ENCODE measurements at places on chromosomes 12 and 14.

- DNase-seq: no peak
Observed at GRCh38 chr14:47966076-47966810, 290.8 kb upstream of the MDGA2 start.

DNA sequence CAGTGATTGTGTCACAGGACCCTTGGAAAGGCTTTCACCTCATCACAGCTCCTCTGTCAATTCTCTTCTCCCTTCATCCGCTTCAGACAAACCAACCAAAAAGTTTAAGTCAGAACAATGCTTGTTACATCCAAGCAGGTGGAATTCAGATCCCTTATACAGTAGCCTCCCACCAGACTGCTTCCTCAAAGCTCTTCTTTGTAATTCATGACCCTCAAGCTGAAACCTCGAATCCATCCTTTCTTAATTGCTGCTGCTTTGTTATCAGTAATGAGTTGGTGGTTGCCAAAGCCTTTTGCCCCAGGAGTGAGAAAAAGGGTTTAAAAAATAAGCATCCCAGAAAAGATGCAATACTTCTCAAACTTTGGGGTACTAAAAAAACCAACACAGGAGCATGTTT lies 9.5 kb downstream of the BEST3 start:
- no peak for DNase-seq

DNA sequence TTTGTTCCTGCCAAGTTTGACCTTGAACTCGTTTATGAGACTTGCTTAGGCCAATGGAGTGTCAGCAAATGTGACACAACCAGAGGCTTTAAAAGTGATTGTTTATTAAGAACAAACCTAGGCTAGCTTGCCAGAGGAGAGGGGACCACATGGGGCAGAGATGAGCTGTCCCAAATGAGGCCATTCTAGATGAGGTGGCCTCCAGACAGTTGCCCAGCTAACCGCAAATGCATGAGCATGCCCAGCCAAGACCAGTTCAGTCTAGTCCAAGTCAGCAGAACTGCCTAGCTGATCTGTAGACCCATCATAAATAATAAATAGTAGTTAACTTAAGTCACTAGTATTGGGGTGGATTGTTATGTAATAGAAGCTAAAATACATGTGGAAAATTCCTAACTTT lies 172.8 kb upstream of the DYRK2 start:
- DNase-seq: peak; percentile 50

- DNase-seq: no peak
Observed at GRCh38 chr14:26415618-26416123, 182.2 kb downstream of the NOVA1 start.

GRCh38 chr12:113310489-113310888 lies 24.4 kb downstream of the SLC8B1 start:
- peak; percentile 32 for DNase-seq

- no peak for DNase-seq
Observed at GRCh38 chr12:91675401-91675800, 470.2 kb downstream of the BTG1 start.

- no peak for DNase-seq
Observed at GRCh38 chr14:94816113-94816512, 46.2 kb upstream of the GSC start.

GRCh38 chr12:132739600-132740312 lies 21.9 kb downstream of the ANKLE2 start:
- no peak for DNase-seq

DNA sequence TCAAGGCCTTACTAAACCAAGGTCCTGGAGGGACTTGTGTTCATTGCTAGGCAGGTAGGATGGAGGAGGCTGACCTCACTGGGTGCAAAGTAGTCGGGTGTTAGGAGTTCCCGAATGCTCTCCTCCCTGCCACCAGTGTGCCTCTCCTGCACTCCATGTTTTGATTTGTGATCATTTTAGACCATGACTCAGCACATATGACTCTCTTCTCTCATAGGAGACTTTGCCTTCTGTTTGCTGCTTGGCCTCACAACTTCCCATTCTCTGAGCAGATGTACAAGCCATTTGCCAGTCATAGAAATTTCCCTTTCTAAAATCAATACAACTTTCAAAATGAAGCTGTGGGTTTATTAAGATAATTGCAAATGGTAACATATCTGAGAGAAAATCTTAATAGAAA lies 46.6 kb upstream of the LRIG3 start:
- DNase-seq: peak; percentile 7
